ENCODE measurements at places on chromosomes 2 and 18.

- no peak for DNase-seq
Measured at GRCh38 chr2:144048631-144049060, 471.3 kb downstream of the ZEB2 start.

GRCh38 chr2:10342245-10342951 is 39.7 kb downstream of the HPCAL1 start:
- DNase-seq = no peak

- DNase-seq = no peak
Measured at GRCh38 chr2:42187886-42188285, 18.7 kb downstream of the EML4 start.

GRCh38 chr2:188551671-188552070 is 260.0 kb downstream of the GULP1 start:
- DNase-seq = no peak

- no peak for DNase-seq
Measured at GRCh38 chr2:23355001-23355400, 30.0 kb upstream of the KLHL29 start.

DNA sequence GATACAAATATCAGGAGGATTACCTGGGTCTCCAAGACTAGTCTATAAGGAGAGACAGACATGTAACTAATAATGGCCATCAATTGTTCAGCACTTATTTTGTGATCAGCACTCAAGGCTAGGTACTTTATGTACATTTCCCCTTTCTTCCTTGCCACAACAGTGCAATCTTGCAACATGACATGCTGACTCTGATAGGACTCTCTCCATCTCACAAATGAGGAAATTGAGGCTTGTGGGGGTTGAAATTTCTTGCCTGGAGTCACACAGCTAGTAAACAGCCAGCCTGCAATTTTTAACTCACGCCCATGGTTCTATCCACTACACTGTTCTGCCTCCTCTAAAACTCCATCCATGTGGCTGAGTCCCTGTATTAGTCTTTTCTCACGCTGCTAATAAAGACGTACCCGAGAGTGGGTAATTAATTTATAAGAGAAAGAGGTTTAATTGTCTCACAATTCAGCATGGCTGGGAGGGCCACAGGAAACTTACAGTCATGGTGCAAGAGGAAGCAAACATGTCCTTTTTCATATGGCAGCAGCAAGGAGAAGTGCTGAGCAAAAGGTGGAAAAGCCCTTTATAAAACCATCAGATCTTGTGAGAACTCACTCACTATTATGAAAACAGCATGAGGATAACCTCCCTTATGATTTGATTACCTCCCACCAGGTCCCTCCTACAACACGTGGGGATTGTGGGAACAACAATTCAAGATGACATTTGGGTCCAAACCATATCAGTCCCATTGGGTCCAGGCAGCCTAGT is 302.4 kb downstream of the PLCL1 start:
- no peak for DNase-seq

Data from GM20000 (cell line).